CD4-positive, alpha-beta T cell treated with Interferon alpha-2 for 1 hour (primary cell): ENCODE measurements at places on chromosomes 6 and 20.

DNA sequence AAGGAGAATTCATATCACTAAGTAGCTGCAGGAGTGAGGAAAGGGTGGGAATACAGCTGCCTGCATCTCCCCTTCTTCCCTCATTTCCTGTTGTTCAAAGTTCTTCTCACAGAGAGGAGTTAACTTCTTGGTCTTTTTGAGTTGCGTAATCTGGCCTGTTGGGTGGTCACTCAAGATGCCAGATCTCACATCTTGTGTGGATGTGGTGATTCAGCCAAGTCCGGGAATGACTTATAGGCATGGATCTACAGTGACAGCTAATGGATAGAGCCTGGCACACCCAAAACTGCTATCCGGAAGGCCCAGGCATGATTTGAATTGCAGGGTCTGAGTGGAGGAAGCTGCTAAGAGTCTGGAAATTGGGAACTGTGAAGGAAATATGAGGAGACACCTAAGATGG, 100.2 kb upstream of the SLC35B3 start:
- no peak for DNase-seq

DNA sequence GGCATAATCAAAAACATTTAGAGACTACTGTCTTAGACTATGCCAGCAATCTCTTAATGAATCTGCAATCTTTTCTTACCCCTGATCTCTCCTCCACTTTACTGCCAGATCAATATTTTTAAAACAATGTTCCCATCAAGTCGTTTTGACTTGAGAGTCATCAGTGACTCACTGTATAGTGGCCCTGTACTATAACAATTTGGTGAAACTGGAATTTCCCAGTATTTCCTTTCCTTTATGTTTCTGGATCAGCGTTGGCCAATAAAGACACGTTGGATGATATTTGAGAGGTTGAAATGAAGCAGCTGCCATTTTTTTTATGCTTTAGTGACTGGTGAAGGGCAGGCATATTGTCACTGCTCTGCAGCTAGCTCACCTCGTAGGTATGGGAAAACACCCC, 10.1 kb upstream of the SMIM13 start:
- no peak for DNase-seq

- peak; percentile 76 for DNase-seq
Observed at GRCh38 chr6:136647363-136647852, 97.2 kb upstream of the MAP7 start.

DNA sequence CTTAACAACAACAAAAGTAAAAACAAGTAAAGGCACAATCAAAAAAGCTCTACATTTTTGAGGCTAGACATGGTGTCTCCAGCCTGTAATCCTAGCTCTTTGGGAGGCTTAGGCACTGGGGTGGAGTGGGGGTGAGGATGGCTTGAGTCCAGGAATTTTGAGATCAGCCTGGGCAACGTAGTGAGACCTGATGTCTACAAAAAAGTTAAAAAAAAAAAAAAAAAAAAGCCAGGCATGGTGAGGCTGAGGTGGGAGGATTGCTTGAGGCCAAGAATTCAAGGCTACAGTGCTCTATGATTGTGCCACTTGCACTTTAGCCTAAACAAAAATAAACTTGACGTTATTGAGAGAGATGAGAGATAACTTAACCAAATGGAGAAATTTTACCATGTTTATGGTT, 60.1 kb downstream of the QKI start:
- DNase-seq = no peak

GRCh38 chr20:44166008-44166407, 21.0 kb downstream of the JPH2 start:
- DNase-seq = no peak

DNA sequence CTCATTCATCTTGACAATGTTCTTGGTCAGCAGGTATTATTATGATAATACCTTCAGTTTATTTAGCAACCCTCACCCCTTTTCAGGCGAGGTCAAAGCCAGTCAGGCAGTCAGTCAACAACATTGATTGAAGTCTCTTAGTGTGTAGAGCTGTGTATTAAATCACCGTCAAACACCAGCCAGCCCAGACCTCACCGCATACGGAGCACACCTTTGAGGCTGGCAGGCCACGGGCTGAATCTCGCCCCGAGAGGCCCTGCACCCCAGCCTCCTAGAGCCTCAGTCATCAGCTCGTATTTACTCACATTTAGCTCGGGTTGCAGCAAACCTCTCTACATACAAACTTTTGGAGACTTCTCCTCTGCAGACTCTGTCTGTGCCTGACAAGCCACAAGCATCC, 36.0 kb upstream of the FOXA2 start:
- DNase-seq = no peak

GRCh38 chr6:25064006-25064405, 128.2 kb upstream of the RIPOR2 start:
- no peak for DNase-seq

DNA sequence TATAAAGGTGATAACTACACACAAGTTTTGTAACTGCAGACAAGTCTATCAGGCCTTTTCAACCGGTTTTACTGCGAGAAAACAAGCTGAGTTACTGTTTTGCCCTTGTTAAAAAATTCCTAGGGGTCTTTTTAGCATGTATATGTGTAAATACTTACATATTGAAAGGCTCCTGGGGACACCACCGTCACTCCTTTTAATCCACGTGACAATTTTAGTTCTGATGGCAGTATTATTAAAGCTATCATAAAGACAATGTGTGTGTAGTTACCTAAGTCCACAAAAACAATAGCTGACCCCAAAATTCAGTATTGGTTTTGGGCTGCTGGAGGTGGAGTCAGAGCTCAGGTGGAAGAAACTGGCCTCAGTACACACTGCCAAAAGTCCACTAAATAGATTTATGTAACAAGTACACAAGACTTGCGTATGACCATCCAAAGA, 41.3 kb upstream of the HFE start:
- DNase-seq = no peak

GRCh38 chr6:79170959-79171358, 63.5 kb downstream of the HMGN3 start:
- DNase-seq = no peak

GRCh38 chr20:11502061-11502460, 415.6 kb upstream of the BTBD3 start:
- no peak for DNase-seq

DNA sequence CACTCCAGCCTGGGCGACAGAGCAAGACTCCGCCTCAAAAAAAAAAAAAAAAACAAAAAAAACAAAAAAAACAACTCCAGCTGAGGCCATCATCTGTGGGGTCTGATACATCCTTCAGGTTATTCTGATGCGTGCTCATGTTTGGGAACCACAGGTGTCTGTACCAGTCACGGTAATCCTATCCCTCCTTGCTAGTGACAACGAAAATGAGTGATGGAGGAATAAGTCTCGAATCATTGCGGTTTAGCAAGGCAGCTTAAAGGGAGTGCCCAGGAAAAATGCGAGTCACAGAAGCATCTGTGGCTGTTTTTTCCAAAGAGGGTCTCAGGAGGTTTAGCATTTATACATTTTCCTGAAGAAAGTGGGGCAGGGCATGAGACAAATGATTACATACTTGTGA, 48.8 kb downstream of the MCUR1 start:
- DNase-seq = no peak

- DNase-seq = no peak
Observed at GRCh38 chr20:59643615-59644061, 39.3 kb downstream of the PHACTR3 start.

GRCh38 chr6:142749556-142749955, 195.4 kb downstream of the HIVEP2 start:
- DNase-seq = no peak

- no peak for DNase-seq
Observed at GRCh38 chr6:11634948-11635347, 97.4 kb downstream of the TMEM170B start.

GRCh38 chr6:11211254-11211653, 21.2 kb downstream of the NEDD9 start:
- DNase-seq = no peak

DNA sequence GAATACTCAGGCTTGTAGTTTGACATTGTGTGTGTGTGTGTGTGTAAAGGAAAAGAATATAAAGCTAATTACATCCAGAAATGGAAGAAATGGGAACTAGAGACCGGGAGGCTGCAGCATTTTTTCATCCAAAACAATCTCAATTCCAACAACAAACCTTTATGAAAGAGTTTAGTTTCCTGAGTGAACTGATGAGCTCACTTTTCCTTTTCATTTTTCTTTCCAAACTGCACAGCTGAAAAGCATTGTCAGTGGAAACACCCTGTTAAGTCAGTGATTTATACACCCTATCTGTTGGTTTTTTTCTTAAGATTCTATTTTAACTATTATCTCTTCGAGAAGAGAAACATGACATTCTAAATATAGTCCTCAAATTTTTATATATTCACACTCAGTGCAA, 130.9 kb downstream of the RFPL4B start:
- no peak for DNase-seq

DNA sequence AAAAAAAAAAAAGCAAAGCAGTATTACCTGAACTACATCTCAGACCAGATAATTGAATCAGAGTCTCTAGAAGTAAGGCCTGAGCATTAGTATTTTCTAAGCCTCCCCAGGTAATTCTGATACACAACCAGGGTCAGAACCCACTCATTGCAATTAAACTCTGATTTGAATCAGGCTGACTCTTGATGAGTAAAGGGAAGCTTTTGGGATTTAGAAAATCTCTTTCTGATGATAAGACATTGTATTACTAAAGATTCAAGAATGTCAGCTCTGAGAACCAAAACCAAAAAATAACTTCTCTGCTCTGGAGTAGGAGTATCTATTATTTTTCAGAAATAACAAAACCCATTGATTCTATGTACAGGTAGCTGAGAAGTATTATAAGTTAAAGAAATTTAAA, 100.1 kb upstream of the COL21A1 start:
- no peak for DNase-seq

DNA sequence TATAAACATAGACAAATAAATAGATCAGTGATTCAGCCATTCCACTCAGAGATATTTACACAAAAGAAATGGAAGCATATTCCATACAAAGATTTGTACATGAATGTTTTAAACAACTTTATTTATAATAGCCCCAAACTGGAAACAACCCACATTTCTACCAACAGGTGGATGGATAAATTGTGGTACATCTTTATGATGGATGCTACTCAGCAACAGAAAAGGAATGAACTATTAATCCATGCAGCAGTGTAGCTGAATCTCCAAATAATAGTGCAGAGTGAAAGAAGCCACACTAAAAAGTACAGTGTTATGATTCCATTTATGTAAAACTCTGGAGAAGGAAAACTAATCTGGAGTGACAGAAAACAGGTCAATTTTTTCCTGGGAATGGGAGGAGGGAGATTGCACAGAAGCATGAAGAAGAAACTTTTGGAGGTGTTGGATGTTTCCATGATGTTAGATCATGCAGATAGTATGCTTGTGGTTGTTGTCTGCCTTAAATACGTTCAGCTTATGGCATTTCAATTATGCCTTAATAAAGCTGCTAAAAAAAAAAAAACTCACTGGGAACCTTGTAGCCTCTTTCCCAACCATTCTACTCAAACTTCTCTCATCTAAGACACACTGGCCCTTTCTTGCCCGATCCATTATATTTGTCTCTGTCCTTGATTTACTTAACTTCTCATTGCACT, 100.9 kb downstream of the PPP1R14C start:
- DNase-seq = no peak

DNA sequence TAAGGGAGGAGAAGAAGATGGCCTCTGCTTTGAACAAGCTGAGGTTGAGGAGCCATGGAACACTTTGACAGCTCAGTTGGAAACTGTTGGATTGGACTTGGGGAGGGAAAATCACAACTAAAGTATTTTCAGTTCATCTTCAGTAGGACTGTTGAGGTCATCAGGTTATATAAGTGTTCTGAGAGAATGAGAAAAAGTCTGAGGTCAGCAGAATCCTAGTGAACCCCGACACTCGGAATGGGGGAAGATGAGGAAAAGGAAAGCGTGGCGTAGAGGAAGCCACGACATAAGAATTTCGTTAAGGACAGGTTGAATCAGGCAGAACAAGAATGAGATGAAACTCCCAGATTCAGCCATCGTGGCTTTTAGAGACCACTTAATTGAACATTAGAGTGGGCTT, 4.0 kb upstream of the TRAM2 start:
- no peak for DNase-seq

GRCh38 chr6:161237176-161237575, 36.7 kb downstream of the AGPAT4 start:
- DNase-seq = no peak

- no peak for DNase-seq
Observed at GRCh38 chr20:48492715-48493070, 335.1 kb downstream of the PREX1 start.

DNA sequence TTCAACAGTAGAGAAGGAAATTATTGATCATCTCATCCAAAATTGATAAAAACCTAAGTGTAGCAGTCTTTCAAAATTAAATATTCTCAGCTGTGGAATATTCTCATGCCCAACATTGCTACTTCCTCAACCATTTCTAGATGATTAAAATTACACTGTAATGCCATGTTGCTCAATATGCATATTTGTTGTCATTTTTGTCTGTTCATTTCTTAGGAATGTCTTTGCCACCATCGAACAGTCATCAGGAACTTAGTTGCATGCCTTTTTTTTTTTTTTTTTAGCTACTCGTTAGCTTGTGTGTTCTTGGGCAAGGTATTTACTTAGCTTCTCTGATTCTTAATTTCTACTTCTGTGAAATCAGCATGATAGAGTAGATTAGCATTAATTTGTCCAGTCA, 188.6 kb downstream of the DTNBP1 start:
- no peak for DNase-seq

GRCh38 chr20:13068336-13068735, 59.6 kb downstream of the SPTLC3 start:
- DNase-seq = no peak

DNA sequence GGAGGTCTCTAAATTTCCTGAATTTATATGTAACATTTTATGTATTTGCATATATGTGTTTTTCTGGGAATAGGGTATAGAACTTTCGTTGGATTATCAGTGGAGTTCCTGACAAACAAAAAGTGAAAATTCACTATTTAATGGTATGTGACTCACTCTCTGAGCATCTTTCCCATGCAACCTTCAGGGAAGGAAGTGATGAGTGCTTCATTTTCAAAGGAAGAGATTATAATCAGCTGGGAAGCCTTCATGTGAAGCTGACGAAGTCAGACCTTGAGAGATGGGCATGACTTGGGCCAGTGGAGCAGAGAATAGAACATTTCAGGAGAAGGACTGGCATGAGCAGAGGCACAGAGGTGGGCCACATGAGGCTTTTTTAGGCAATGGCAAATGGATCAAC, 72.7 kb downstream of the FAXC start:
- no peak for DNase-seq

- no peak for DNase-seq
Observed at GRCh38 chr6:144170044-144170443, 19.7 kb downstream of the STX11 start.

DNA sequence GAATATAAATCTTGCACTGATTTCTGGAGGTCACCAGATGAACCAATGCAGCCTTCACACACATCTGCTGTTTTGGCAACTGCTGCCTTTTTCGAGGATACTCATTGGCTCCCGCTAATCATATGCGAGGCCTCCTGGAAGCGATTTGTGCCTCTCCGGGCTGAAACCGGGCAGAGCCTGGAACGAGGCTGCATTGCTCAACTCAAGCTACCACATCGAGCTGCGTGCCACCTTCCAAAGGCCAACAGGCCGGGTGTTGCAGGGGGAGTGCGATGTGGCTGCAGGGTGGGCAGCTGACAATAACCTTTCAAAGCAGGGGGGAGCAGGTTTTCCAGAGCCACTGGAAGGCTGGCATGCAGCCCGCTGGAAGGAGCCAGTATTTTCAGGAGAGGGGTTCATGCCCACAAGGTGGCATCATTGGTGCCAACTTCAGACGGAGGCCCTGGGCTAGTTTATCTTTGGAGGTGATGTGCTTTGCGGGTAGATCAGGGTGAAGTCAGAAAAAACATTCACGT, 122.6 kb upstream of the IFNGR1 start:
- peak; percentile 58 for DNase-seq

- DNase-seq = no peak
Observed at GRCh38 chr6:122078481-122078880, 321.0 kb upstream of the HSF2 start.
